Activated CD4-positive, alpha-beta T cell treated with anti-CD3 and anti-CD28 coated beads, Interleukin-2, amount 10 ng/mL, durations not matched to agents 24 days and 14 days (primary cell): ENCODE measurements at places on chromosomes 3 and 15.

- H3K27me3 ChIP-seq = no peaks in the 10 kb centered on the region
- peaks cover 31% of the 10 kb centered on the region for H3K4me1 ChIP-seq
- DNase-seq = no peak
- H3K4me3 ChIP-seq = no peak overlapping the region
- H3K27ac ChIP-seq = no peak overlapping the region
These were observed 28.1 kb upstream of the KLHL6 start for GRCh38 chr3:183583331-183584245.

GRCh38 chr3:159764490-159765029, 224.1 kb upstream of the IL12A start:
- no peak overlapping the region for H3K27ac ChIP-seq
- H3K27me3 ChIP-seq = peaks cover 63% of the 10 kb centered on the region
- H3K4me1 ChIP-seq = peaks cover 18% of the 10 kb centered on the region
- no peaks in the 10 kb centered on the region for H3K36me3 ChIP-seq

GRCh38 chr3:166211451-166211850, 374.2 kb upstream of the BCHE start:
- no peak overlapping the region for H3K27ac ChIP-seq
- no peaks in the 10 kb centered on the region for H3K4me1 ChIP-seq
- H3K36me3 ChIP-seq = no peaks in the 10 kb centered on the region
- no peaks in the 10 kb centered on the region for H3K27me3 ChIP-seq
- DNase-seq = no peak
- H3K4me3 ChIP-seq = no peak overlapping the region

DNA sequence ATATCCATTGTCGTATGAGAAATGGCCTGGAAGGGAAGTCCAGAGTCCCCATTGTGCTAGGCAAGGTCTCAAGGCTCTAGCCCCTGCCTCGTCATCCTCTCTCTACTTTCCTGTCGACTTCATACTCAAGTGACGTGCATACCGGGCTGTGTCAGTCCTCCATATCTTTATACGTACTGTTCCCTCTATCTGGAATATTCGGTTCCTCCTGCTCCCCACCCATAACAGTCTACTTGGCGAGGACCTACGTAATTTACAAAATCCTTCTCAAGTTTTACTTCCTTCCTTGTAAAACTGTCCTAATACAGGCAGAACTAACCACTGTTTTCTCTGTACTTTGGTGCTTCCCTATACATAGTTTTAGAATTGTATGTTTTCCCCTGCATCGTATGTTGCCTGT, 2.2 kb upstream of the ALPK3 start:
- no peak overlapping the region for H3K27ac ChIP-seq
- no peak for DNase-seq
- peaks cover 5% of the 10 kb centered on the region for H3K36me3 ChIP-seq
- H3K4me1 ChIP-seq = peaks cover 4% of the 10 kb centered on the region
